ENCODE measurements at places on chromosomes 16 and 17.

- DNase-seq: no peak
These were observed 14.1 kb downstream of the IGFBP4 start for GRCh38 chr17:40457369-40457768.

DNA sequence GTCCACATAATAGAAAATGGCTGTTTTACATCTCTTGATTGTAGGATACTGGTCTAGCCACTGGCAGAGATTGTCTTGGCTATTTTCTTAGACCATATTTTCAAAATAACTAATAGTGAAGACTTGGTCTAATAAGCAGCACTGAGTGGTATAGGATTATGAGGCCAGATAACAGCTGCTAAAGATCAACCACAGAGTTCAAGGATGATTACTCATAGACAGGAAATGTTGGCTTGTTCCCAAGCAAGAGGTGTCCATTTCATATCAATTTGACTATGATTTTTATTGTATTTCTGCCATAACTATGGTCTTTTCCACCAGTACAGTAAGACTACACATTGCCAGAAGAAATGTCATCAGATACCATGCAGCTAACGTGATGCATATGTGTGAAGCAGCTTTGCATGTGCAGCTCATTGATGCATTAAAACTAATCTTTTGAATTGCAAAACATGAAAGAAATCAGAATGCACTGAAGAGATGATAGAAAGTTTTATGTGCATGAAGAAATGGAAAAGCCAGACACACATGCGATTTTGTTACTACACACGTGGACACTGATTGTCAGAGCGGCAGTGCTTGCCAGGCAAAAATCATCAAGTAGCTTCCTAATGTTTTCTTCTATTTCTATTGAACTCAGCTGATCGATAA is 693.3 kb downstream of the CDH11 start:
- DNase-seq: no peak

DNA sequence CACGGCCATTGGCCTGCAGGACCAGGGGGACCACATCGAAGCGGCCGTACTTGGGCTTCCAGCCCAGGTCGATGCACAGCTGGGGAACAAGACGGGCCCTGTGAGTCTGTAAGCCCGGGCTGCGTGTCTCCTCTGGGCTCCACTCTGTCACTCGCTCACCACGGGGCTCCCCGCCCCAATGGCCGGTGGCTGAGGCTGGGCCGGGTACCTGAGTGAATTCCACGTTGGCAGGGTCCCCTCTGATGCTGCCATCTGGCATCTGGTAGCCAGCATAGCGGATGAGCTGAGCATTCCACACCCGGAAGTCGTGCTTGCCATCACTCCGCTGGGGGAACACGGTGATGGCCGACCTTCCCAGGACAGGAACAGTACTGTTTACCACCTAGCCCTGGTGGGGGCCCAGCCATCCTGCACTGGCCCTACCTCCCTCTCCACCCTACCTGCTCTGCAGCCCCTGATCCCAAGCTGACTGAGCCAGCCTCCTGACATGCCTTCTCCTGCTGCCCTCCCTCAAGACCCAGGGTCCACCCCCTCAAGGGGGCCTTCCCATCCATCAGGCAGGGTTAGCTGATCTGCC is 19.4 kb downstream of the NOS2 start:
- DNase-seq: no peak

DNA sequence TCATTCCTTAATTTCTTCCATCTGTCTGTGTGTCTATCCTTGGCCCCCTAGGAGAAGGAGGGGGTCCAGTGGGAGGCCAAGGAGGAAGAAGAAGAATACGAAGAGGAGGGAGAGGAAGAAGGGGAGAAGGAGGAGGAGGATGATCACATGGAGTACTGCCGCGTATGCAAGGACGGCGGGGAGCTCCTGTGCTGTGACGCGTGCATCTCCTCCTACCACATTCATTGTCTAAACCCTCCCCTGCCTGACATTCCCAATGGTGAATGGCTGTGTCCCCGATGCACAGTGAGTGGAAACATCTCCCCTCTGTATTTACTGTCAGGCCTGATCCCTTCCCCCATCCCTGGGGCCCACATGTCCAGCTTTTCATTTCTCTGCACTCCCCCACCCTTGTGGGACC is 6.3 kb downstream of the CHD3 start:
- DNase-seq: no peak

DNA sequence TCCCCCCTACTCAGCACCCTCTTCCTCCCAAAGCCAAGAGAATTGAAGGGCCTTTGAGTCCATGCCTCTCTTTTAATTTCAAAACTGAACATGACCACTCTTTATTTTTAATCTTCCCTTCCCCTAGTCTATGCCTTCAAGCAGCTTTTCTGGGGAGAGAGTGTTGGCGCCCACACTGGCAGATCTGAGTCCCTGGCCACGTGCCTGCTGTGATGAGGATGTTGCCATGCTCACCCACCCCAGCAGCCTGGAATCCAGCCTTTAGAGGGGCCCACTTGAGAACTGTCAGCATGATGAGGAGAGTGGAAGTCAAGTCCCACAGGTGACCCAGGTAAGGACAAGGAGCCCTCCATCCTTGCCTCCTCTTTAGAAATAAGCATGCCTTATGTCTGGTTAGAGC is 20.3 kb upstream of the CACNG3 start:
- no peak for DNase-seq

Data from NCI-H1694 (cell line).